ENCODE measurements at places on chromosomes 12 and 14.
A peak's percentile ranks its signal among the peaks of the same experiment; 100 is the strongest.

DNA sequence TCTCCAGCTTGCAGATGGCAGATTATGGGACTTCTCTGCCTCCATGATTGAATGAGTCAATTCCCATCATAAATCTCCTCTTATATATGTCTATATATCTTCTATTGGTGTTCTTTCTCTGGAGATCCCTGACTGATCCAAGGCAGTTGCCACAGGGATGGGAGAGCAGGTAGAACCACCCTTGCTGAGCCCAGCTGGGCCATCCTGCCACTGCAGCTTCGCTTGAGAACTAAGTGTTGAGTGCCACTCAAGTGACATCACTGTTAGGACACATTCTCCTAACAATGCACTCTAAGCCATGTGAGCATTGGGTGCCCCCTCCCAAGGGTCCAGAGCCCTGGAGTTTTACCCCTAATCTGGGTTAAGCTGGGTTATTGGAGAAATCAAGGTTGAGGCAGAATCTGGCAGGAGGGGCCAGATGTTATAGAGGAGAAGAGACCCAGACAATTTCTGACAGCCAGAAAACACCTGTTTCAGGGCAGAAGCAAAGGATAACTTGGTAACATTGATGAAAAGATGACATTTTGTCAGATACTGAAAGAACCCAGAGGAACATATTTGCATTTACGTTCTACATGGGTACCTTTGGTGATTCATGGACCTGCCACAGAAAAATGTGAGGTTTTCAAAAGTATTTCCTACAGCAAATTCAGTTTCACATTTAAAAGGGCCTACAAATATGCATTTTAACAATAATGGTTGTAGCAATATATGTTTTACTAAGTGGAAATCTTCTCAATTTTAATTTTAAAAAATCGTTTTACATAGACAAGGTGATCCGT lies 57.2 kb upstream of the MAX start:
- no peak for DNase-seq

- no peak for DNase-seq
These were observed 198.2 kb upstream of the RGS6 start for GRCh38 chr14:71734076-71734475.

DNA sequence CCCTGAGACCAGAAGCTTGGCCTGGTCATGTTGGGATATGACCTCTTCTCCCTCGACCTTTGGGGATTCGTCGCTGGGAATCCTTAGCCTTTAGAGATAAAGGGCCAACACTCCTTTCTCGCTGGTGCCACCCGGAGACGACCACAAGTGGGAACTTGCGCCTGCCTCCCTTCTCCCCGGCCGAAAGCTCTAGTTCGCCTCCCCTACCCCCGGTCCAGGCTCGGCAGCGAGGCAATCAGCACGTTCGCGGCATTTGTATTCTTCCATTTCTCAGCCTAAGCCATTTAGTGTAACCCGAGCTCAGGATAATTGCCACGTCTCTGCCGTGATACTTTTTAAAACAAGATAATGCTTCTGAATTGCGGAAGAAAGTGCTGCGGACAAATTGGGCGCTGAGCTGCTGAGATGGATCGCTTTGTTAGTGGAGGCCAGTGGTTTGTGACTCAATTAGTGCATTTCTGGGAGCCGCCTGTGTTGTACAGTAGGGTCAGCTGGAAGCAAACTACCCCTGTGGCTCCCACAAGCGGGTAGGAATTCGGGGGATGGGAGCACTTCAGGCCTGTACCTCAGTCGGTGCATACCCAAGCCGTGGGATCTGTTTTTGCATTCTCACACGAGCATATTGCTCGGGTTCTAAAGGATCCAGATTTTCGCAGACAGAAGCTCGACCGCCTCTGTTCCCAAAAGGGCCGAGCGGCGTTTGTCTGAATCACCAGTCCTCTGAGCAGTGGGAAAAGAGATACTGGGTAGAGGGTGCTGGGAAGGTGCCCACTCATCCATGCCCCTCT lies 6.8 kb upstream of the SIX1 start:
- no peak for DNase-seq

DNA sequence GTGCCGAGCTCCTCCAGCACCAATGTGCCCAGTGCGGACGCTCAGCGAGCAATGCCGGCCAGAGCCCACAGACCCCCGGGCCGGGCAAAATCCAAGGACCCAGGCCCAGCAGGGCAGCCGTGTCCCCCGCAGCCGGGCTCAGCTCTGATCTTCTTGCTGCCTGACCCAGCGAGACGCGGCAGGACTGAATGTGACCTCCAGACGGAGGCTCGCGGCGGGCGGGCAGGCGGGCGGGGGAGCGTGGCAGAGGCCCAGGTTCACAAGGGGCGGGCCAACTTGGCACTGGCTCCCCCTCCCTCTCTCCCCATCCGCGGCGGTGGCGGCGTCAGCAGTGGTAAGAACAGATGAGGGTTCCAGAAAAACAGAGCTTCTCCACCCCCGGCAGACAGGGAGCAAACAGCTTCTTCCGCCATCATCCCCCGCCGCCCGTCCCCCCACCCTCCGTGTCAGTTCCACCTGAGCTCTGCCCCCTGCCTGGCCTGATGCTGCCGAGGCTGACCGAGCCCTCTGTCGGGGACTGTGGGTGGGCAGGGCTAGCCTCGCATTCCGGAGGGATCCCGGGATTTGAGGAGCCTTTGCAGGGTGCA lies 94.3 kb downstream of the RFLNA start:
- DNase-seq = peak; percentile 30

DNA sequence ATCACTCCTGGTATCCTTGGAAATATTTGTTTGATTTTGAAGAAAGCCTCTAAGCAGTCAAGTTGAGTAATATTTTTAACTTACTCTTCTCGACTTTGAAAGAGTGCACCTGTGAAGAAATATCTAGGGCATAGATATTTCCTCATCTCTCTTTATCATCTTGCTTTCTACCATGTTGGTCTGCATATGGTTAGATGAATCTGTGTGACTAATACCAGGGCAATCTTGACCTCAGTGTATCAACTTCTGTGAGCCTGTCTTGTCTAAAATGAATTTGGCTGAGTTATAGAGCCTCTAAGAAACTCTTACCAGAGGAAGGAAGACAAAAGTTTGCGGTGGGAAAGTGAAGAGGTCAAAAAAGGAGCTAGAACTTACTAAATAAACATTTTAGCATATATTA lies 68.4 kb downstream of the SYT1 start:
- DNase-seq = no peak

GRCh38 chr12:95259368-95259767 lies 41.8 kb downstream of the VEZT start:
- no peak for DNase-seq

- no peak for DNase-seq
These were observed 267 bp downstream of the CFAP251 start for GRCh38 chr12:121918679-121919038.

GRCh38 chr14:56888274-56888673 lies 78.0 kb upstream of the OTX2 start:
- DNase-seq = no peak

GRCh38 chr14:68583548-68584280 lies 209.2 kb downstream of the ZFP36L1 start:
- no peak for DNase-seq

- DNase-seq = no peak
These were observed 148.2 kb downstream of the ADGRD1 start for GRCh38 chr12:131101703-131102492.

- no peak for DNase-seq
These were observed 30.7 kb downstream of the P2RX4 start for GRCh38 chr12:121240484-121241101.

DNA sequence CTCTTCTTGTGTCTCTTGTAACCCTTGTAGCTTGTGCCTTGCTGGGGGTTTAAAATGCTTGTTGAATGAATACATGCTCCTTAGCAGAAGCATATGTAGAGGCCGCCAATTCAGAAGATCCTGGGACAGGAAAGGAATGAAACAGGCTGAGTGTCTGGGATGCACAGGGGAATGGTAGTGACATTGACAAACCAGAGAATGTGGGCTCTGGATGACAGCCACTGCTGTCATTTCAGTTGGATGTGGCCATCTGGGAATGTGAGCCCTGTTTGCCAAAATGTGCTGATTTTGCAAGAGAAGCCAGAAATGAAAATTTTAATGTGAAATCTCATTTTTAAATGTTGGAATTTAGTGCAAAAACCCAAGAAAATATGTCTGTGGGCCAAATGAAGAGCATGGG lies 136.8 kb downstream of the DACT1 start:
- no peak for DNase-seq

DNA sequence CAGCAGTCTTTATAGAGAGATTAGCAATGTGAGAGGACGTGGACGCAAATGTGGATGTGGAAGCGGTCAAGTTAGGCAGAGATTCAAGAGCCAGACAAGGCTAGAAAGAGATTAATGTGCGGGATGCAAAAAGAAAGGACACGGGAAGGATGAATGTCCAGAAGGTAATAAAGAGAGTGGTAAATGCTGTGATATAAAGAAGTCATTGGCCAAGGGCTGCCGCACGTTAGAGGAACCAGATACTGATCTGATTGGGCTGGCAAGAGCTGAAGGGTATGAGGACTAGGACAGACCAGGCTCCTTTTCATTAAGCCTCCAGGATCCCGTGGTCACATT lies 59.5 kb downstream of the DHRS2 start:
- no peak for DNase-seq

DNA sequence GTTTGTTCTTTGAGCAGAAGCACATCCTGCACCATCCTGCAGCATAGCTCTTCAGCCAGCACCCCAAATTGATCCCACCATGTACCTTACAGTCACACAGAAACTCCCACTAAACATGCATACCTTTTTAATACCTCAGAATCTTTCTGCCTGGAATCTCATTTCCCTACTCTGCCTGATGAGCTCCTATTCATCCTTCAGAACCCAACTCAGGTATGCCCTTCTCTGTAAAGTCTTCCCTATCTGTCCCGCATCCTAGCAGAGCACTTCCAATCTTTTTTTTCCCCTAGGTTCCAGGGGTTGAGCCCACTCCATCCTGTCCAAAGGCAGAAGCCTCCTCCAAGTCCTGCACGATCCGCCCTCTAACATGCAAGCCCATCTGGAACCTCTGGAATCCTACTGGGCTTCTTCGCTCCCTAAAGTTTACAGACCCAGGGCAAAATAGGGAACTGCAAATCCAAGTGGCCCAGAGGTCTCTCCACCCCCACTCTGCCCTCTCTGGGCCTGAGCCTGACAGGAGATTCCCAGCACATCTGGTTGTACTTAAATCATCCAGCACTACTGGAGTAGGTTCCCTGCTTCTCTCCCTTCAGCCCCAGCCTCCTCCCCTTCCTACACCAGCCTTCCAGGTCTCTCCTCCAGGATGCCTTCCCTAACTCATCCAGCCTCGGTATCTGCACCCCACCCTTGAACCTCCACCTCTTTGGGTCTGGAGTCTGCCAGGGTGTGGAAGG lies 4.1 kb upstream of the FIGNL2 start:
- no peak for DNase-seq

GRCh38 chr12:93979189-93979588 lies 169.2 kb upstream of the PLXNC1 start:
- no peak for DNase-seq

- no peak for DNase-seq
These were observed 139.9 kb downstream of the DUSP6 start for GRCh38 chr12:89212339-89212771.

DNA sequence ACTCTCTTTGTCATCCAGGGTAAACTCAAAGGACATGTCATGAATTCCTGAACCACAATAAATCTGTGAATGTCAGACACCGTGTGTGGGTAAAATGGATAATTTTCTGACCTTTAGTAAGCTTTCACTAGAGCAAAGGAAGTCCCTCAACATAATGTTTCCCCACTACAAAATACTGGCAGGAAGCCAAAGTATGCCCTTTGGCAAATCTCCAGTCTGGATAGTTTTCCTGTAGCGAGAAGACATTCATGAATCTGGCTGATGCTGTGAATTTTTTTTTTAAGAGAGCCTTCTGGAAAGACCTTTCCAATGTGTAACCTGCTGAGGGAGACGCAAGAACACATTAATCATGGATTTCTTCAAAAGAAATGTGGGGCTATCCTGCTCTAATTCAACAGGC lies 389.6 kb upstream of the DDHD1 start:
- DNase-seq = peak; percentile 77

DNA sequence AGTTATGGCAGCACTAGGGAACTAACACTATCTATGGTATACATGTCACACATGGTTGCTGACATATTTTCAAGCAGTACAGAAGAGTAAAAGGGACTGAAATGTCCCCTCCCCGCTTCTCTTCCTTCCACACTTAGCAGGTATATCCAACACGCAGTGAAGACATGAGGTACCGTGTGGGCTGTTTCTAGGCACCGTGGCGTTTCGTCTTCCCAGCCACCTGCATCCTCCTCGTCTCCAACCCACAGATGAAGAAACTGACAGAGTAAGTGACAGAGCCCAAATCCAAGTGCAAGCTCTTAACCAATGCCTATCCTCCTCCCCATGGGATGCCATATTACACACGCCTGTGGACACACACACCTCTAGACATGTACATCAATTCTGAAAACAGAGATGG lies 32.4 kb downstream of the SLC8B1 start:
- DNase-seq = no peak

DNA sequence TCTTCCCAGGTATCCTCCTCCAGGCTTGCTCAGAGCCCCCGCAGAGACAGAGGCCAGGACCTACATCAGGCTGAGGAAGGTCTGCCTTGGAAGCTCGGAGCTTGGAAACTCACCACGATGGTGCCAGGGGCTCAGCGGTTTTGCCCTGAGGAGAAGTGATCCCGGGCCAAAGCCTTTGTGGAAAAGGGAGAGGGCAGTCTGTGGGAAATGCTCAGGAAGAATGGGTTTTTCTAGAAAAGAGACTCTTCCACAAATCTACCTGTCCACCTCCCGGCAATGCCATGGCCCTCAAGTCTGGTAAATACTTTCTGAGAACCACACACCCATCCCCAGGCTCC lies 8.0 kb downstream of the KRT2 start:
- no peak for DNase-seq

- DNase-seq = no peak
These were observed 19.9 kb downstream of the NEUROD4 start for GRCh38 chr12:55039395-55040354.

DNA sequence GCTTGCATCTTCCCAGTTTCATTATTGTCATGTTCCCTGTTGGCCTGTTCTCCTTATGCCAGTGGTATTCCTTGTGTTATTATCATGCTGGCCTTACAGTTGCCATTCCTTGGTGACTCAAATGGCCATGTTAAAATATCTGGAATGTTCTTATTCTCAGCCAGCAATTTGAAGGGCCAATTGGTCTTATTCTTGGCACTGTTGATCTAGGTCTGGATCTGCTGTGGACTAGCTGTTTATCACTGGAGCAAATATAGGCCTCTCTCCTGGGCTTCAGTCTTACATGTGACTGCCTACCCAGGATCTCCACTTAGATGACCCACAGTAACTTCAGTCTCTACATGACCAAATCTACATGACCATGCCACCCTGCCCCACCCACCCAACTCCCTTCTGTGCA lies 5.4 kb downstream of the CIPC start:
- DNase-seq = no peak

- DNase-seq = no peak
These were observed 1.4 kb downstream of the PPM1A start for GRCh38 chr14:60250257-60251035.

All from NCI-H1092 (cell line).